ENCODE measurements at places on chromosomes 16 and 17. TPM values are rescaled to one million over a fixed set of nuclear protein-coding genes. Genes with fewer than 3 reads are reported as not detected.

The SLC43A2 gene
- 41.7 TPM for total RNA-seq

The CDC6 gene
- 55.2 TPM for total RNA-seq

The ABCA8 gene
- total RNA-seq, result 0.60 TPM

The SLFN11 gene
- 95.0 TPM for total RNA-seq

The MILR1 gene
- total RNA-seq, result 1.6 TPM

The MT1M gene
- total RNA-seq, result 1.8 TPM

The KRTAP4-5 gene
- not detected for total RNA-seq

The RAB37 gene
- 0.21 TPM for total RNA-seq

The CCL8 gene
- total RNA-seq, result not detected

The DHRS7C gene
- total RNA-seq, result not detected

The DPEP2 gene
- 0.18 TPM for total RNA-seq

The SMIM5 gene
- not detected for total RNA-seq

The GPR142 gene
- not detected for total RNA-seq

The GGT6 gene
- total RNA-seq, result not detected

The CRHR1 gene
- not detected for total RNA-seq

The KRT32 gene
- not detected for total RNA-seq

The OR1A1 gene
- total RNA-seq, result not detected

The NUP93 gene
- total RNA-seq, result 124 TPM

The CD7 gene
- total RNA-seq, result not detected

The ZCCHC14 gene
- 34.0 TPM for total RNA-seq

The KNOP1 gene
- 43.2 TPM for total RNA-seq

The ITGB4 gene
- total RNA-seq, result 4.1 TPM

The CTDNEP1 gene
- total RNA-seq, result 145 TPM

The GH1 gene
- not detected for total RNA-seq

The PNMT gene
- total RNA-seq, result not detected

The DNAAF1 gene
- total RNA-seq, result not detected

The CFAP119 gene
- 7.2 TPM for total RNA-seq

The GRAP gene
- 43.6 TPM for total RNA-seq

The HID1 gene
- total RNA-seq, result 41.4 TPM

The NPW gene
- total RNA-seq, result 3.9 TPM

The UBE2I gene
- total RNA-seq, result 230 TPM

The TNFRSF17 gene
- not detected for total RNA-seq

The KREMEN2 gene
- not detected for total RNA-seq

The RDM1 gene
- not detected for total RNA-seq

The CDH5 gene
- total RNA-seq, result 804 TPM

The KRTAP9-8 gene
- total RNA-seq, result not detected

The OTOA gene
- not detected for total RNA-seq

The TEX19 gene
- not detected for total RNA-seq

The SMTNL2 gene
- not detected for total RNA-seq

The MYH1 gene
- not detected for total RNA-seq

The GPR179 gene
- not detected for total RNA-seq

The TAT gene
- total RNA-seq, result not detected

The KRTAP4-3 gene
- not detected for total RNA-seq

The TPSG1 gene
- not detected for total RNA-seq

The EMC6 gene
- total RNA-seq, result 62.2 TPM

The TNFRSF13B gene
- total RNA-seq, result not detected

The CHST4 gene
- total RNA-seq, result not detected

The ZFHX3 gene
- 18.8 TPM for total RNA-seq

The CDR2L gene
- total RNA-seq, result 34.9 TPM

The HCRT gene
- total RNA-seq, result not detected

The TPSD1 gene
- total RNA-seq, result not detected

The OR3A3 gene
- not detected for total RNA-seq

The IGSF6 gene
- not detected for total RNA-seq

The CHD9NB gene
- total RNA-seq, result 0.66 TPM

The CCL1 gene
- total RNA-seq, result not detected
